ENCODE measurements at places on chromosomes 2 and 18. TPM values are rescaled to one million over a fixed set of nuclear protein-coding genes. Genes with fewer than 3 reads are reported as not detected.

GRCh38 chr18:34695310-34695709 is 14.8 kb upstream of the DTNA start:
- no peaks in the 10 kb centered on the region for H3K36me3 ChIP-seq
- H3K4me3 ChIP-seq = no peak overlapping the region
- H3K4me1 ChIP-seq = no peaks in the 10 kb centered on the region
- DNase-seq = no peak
- no peak overlapping the region for H3K27ac ChIP-seq

DNA sequence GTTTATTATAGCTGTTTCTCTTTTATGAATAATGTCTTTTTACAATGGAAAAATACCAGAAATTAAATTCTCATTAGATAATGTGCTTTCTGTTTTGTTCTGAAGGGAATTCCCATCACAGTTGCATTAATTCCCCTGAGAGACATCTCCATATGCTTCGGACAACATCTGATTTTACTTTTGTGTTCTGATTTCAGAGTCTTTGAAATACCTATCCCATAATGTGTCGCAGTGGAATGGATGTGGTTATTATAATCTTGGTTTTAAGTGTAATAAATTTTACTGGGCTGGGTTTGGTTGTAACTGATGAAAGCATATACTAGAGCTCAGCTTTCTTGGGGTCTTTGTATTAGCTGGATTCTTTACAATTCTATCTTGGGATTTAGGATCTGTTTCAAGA is 12.5 kb downstream of the SPTBN1 start:
- no peaks in the 10 kb centered on the region for H3K36me3 ChIP-seq
- H3K4me3 ChIP-seq = no peak overlapping the region
- no peaks in the 10 kb centered on the region for H3K4me1 ChIP-seq
- no peak for DNase-seq

DNA sequence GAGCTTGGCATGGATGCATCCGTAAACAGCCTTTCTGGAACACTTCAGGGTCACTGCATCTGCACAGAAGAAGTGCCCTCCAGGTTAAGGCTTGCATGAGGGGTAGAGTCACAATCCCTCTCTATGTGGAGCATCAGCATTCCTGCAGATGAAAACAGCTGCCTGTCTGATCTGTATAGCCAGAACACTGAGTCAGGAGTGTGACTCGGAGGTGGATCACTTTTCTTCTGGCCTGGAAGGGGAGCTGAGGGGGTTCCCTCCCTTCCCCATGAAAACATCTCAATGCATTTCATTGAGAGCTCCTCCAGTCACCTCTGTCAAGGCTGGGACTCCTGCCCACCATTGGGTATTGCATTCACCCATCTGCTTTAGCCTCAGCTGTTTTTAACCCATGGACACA is 72.5 kb upstream of the SERPINE2 start:
- H3K36me3 ChIP-seq = no peaks in the 10 kb centered on the region
- H3K27ac ChIP-seq = no peak overlapping the region
- H3K4me1 ChIP-seq = no peaks in the 10 kb centered on the region
- DNase-seq = no peak
- no peak overlapping the region for H3K4me3 ChIP-seq

DNA sequence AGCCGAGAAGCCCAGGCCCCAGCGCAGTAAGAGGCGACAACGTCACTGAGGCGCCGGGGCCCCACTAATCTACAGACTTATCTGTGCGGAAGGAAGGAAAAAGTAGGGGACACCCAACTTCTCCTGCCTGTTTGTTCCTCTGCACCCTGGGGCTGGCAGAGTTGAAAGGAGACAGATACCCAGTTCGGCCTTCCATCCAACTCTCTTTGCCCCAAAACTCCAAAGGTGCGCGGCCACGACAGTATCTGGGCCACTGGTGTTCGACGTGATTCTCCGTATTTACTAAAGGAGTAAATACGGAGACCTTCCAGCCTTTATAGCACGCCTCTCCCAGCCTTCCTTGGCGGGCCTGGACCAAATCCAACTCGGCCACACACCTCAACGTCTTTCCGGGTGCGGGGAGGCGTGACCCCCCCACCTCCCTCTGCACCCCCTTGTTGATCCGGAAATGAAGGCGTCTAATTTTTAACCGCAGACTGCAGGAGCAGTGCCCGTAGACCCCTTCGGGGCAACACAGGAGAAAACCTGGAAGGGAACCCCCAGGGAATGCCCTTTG is 1.6 kb downstream of the SMAD7 start:
- H3K36me3 ChIP-seq = no peaks in the 10 kb centered on the region
- peak overlapping the region; percentile 78 for H3K4me3 ChIP-seq
- H3K27ac ChIP-seq = peak overlapping the region; percentile 94

GRCh38 chr2:10078704-10079265 is 1.4 kb downstream of the CYS1 start:
- no peaks in the 10 kb centered on the region for H3K36me3 ChIP-seq
- no peak overlapping the region for H3K27ac ChIP-seq
- peaks cover 59% of the 10 kb centered on the region for H3K27me3 ChIP-seq
- DNase-seq = no peak
- H3K4me1 ChIP-seq = peaks cover 30% of the 10 kb centered on the region
- H3K4me3 ChIP-seq = no peak overlapping the region

DNA sequence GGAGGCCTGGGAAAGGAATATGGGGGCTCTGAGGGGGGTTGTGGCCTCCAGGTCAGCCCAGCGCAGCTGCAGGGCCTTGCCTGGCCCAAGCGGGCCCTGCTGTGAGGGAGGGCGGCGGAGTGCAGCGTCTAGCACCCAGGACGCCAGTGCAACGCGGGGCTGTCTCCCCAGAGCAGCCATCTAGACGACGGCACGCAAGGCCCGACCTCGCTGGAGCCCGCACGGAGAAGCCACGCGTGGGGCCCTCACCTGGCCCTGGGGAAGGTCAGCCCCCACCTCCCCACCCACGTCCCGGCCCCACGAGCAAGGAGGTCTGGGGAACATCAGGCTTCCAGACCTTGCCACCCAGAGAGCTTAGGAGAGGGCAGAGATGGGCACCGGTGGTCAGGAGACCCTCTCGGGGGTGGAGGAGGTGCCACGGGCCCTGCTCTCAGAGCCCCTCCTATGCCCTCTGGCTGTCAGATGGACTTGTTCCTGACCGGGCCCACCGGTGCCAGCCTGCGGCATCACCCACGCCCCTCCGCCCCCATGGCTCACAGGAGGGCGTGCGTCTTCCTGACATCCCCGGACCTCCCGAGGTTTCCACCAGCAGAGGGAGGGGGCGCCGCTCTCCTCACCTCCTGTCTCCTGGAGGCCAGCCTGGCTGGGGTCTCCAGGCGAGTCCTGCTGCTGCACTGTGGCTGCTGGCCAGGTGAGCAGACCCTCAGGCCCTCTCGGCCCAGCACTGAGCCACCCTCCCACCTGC is 17.0 kb downstream of the GPR35 start:
- DNase-seq = no peak
- H3K27me3 ChIP-seq = no peaks in the 10 kb centered on the region
- H3K36me3 ChIP-seq = no peaks in the 10 kb centered on the region
- no peaks in the 10 kb centered on the region for H3K4me1 ChIP-seq
- no peak overlapping the region for H3K4me3 ChIP-seq

- H3K27ac ChIP-seq = no peak overlapping the region
- H3K27me3 ChIP-seq = no peaks in the 10 kb centered on the region
- H3K4me3 ChIP-seq = no peak overlapping the region
- DNase-seq = no peak
- no peaks in the 10 kb centered on the region for H3K36me3 ChIP-seq
- H3K4me1 ChIP-seq = peaks cover 18% of the 10 kb centered on the region
Measured at GRCh38 chr2:100017633-100018032, 124.8 kb downstream of the AFF3 start.

DNA sequence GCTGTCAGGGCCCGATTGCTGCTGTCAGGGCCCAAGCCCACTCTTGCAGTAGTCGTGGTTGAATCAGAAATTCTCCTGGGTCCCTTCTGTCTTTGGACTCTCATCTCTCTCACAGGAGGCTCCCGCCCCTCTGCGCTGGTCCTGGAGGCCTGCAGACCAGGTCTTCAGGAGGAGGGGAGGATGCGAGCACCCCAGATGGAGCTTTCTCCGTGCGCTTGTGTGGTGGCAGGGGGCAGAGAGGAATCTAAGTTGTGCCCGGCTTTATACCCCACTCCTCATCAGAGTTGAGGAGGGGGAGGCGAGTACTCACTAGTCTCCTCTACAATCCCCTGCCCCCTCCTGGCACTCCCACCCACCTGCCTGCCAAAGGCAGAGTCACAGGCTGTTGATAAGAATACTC is 10.4 kb downstream of the EN1 start:
- DNase-seq = peak; percentile 42
- H3K27ac ChIP-seq = no peak overlapping the region
- peaks cover 26% of the 10 kb centered on the region for H3K4me1 ChIP-seq

- no peak for DNase-seq
- no peaks in the 10 kb centered on the region for H3K36me3 ChIP-seq
- H3K27ac ChIP-seq = no peak overlapping the region
- H3K4me3 ChIP-seq = no peak overlapping the region
Measured at GRCh38 chr2:196012314-196012713, 56.3 kb downstream of the DNAH7 start.

DNA sequence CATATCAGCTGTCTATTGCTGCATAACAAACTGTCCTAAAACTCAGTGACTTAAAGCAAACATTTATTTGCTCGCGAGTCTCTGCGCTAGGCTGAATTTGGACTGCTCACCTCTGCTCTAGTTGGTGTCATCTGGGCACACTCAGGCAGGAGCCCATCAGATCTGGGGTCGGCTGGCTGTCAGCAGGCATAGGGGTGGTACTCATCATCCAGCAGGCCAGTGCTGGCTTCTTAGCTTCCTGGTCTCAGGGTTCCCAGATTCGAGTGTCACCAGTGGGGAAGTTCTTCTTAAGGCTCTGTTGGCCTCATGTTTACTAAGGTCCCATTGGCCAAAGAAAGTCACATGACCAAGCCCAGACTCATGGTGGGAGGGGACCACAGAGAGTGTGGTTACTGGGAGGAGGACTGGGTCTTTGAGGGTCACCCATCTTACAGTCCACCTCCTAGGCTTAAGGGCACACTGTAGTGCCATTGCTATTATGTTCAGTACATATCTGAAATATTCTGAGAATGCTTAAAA is 71.6 kb upstream of the ATG16L1 start:
- H3K36me3 ChIP-seq = peaks cover 96% of the 10 kb centered on the region
- no peaks in the 10 kb centered on the region for H3K27me3 ChIP-seq
- no peak for DNase-seq
- H3K4me3 ChIP-seq = no peak overlapping the region
- H3K4me1 ChIP-seq = peaks cover 14% of the 10 kb centered on the region
- peak overlapping the region; percentile 79 for H3K27ac ChIP-seq

DNA sequence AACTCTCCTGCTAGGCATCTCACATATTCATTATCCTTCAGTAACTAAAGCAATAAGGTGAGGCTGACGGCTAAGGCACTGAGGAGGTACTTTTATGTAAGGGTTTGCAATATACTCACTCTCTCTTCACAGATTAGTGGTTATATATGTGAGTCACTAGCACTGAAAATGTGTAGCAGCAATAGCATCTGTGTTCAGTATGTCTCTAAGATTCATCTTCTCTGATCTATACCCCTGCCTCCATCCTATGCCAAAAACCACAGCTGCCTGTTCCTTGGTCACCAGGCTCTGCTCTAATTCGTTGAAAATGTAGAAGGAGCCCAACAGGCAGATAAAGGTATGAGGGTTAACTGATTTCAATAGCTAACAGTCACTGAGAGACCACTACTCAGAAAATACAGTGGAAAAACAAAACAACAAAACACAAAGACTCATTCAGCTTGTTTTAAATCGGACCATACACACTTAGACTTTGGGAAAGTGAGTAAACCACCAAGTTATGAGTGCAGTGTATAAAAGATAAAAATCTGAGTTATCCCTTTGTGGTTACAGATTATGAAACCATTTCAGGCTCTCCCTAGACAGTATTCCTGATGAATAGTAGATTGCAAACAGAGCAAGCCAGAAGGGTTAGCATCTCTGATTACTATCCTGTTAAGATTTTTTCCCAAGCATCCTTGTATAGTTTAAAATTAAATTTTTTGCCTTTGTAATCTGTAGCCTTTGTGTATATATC is 75.3 kb upstream of the CYP26B1 start:
- DNase-seq = no peak
- no peaks in the 10 kb centered on the region for H3K27me3 ChIP-seq
- H3K27ac ChIP-seq = no peak overlapping the region
- no peaks in the 10 kb centered on the region for H3K36me3 ChIP-seq

GRCh38 chr2:38873763-38874162 is 2.0 kb downstream of the DHX57 start:
- no peak for DNase-seq
- H3K36me3 ChIP-seq = no peaks in the 10 kb centered on the region
- H3K27ac ChIP-seq = no peak overlapping the region
- no peaks in the 10 kb centered on the region for H3K27me3 ChIP-seq
- H3K4me3 ChIP-seq = no peak overlapping the region

DNA sequence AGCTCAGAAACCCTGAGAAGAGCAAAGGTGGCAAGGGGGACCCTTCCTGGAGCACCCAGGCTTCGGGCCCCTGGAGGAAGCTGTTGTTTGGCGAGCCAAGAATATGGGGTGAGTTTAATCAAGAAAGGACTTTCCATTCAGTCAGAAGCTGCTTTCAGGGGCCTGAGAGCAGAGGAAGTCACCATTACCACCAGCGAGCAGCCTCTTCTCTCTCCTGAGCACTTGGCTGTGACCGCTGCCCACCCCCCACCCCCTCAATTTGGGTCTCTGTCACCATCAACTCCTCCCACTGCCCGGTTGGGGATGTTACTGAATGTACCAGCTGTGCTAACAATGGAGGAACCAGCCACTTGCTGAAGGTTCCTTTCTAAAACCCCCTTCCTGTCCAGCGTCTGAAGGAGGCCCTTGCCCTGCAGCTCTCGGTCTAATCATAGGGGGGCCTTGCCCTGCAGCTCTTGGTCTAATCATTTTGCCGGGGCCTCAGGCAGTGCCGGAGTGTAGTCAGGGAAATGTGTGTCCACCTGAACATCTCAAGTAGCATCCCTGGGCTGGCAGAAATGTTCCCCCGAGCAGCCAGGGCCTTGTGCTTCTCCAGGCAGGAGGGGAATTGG is 943 bp downstream of the INPP5D start:
- no peaks in the 10 kb centered on the region for H3K27me3 ChIP-seq
- H3K36me3 ChIP-seq = peaks cover 45% of the 10 kb centered on the region
- H3K27ac ChIP-seq = peak overlapping the region; percentile 94

- no peaks in the 10 kb centered on the region for H3K36me3 ChIP-seq
- no peaks in the 10 kb centered on the region for H3K27me3 ChIP-seq
- no peak overlapping the region for H3K4me3 ChIP-seq
- no peak for DNase-seq
- H3K4me1 ChIP-seq = no peaks in the 10 kb centered on the region
Measured at GRCh38 chr18:70428439-70428838, 139.6 kb downstream of the SOCS6 start.

Gene GNLY
- total RNA-seq = 87.8 TPM

Gene SLC5A6
- 25.7 TPM for total RNA-seq

Gene DHRS9
- total RNA-seq = 3.0 TPM

Gene DYNAP
- 2.0 TPM for total RNA-seq

Gene IL36B
- not detected for total RNA-seq

All from spleen (tissue), 13 donors.